Stimulated activated CD4-positive, alpha-beta T cell treated with anti-CD3 and anti-CD28 coated beads, TNF-alpha, amount 100 ng/mL, for 48 hours (primary cell): ENCODE measurements at places on chromosomes 2 and 18.
A peak's percentile ranks its signal among the peaks of the same experiment; 100 is the strongest.

GRCh38 chr2:166458674-166459073, 35.4 kb downstream of the SCN7A start:
- DNase-seq = no peak

GRCh38 chr2:18483896-18484295, 76.6 kb downstream of the RDH14 start:
- no peak for DNase-seq

DNA sequence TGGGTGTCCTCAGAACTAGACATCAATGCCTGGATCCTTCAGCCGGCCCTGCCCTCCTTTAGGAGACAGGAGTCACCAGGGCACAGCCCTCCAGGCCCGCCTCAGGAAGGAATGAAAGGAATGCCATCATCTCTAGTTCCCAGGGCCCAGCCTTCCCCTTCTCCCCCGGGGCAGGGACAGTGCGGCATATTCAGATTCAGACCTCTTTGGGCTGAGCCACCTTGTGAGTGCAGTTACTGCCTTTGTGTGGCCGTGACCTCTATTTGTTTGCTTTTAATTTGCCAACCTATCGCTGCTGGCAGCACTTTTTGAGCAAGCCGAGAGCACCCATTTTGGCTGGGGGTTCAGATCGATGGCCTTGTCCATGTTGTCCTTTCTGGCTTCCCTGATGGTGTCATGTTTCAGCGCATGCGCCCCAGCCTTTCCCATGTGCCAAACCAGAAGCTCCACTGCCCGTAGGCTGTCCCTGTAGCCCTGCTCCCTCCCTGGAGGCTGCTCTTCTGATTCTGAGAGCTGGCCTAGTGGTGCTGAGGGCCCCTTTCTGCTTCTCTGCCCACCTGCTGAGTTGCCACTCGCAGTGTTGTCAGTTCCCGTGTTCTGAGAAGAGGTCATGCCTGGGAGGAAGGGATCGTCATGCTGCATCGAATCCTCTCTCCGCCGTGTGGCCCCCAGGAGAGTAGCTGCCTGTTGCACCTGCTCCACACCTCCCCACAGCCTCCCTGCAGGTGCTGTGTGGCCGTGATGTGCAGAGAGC, 10.9 kb downstream of the ANKRD23 start:
- no peak for DNase-seq

GRCh38 chr18:67239826-67240225, 276.7 kb downstream of the DSEL start:
- DNase-seq = peak; percentile 3

- no peak for DNase-seq
Measured at GRCh38 chr2:197998702-197999101, 194.3 kb downstream of the PLCL1 start.

- no peak for DNase-seq
Measured at GRCh38 chr18:45250479-45250878, 364.8 kb upstream of the SLC14A2 start.

- DNase-seq = no peak
Measured at GRCh38 chr18:49277395-49278036, 182.9 kb downstream of the DYM start.

DNA sequence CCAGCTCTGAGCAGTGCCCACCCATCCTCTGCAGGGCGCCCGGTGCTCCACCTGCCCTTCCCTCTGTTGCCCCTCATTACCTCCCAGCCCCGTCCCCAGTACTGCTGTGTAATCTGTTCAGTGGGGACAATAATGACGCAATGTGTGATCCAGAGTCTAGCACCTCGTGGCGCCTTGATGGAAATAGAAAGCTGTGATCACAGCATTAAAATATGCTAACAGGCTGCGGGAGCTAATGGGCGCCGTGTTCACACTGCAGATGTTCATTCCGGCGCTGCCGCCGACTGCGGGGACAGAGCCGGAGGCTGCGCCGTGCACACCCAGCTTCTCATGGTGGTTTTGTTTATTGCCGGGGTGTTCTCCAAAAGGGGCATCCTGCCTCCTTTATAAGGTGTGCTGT, 235.2 kb downstream of the LDLRAD4 start:
- no peak for DNase-seq

GRCh38 chr18:21112140-21112473, 494 bp upstream of the ROCK1 start:
- no peak for DNase-seq

- DNase-seq = no peak
Measured at GRCh38 chr2:226639550-226639949, 160.1 kb downstream of the IRS1 start.
